Natural killer cell (primary cell): ENCODE measurements at places on chromosomes 5 and 9.

GRCh38 chr5:175696139-175696854 is 38.4 kb downstream of the HRH2 start:
- DNase-seq = peak; percentile 83

DNA sequence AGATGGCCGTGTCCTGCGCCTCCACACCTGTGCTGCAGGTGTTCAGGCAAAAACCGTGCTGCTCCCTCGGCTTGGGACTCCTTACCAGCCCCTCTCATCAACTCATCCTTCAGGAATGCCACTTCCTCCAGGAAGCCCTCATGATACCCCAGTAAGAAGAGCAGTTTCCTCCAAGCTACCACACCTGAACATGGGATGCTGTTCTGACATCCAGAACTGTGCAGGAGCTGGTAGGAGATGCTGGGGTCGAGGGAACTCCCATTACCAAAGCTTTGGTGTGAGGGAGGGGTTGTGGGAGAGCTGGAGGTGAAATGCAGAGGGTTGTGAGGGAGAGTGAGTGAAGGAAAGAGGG is 18.9 kb downstream of the CARD19 start:
- no peak for DNase-seq

DNA sequence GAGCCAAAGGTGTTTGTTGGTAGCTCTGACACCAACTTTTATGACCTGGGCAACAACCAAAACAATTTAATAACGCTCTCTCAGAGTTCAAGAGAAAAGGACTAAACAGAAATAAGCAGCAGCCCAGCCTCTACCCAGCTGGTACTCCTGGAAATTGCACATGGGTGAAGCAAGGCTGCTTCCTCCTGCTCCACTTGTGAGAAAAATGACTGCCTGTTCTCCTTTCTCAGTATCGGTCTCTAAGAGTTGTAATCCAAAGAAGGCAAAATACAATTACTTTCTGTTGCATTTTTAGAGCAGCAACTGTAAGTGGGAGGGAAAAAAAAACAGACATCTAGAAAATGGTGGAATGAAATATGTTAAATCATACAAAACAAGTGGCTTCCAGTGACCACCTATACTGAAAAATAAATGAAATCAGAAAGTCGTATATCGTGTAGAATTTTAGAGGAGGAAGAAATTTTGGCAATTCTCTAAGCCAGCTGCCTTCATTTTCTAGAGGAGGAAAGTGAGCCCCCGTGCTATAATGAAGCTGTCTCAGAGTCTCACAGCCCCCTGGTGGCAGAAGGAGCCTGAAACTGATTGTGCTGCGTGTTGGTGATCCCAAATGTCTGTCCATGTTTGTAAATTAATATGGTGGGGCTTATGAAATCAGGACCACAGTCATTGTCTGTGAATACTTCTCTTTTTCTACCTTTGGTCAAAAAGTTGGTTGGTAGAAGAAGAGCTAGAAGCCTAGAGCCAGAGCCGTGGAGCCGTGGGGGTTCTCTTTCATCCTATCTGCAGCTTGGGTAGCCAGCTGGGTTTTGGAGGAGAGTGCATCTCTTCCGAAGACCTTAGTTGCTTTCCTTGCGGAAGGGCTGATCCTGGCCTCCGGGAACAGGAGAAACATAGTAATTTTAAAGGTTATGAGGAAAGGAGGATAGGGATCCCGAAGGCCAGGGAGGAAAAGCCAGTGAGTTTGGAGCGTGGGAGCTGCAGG is 139.9 kb downstream of the PIP5K1B start:
- DNase-seq = no peak

DNA sequence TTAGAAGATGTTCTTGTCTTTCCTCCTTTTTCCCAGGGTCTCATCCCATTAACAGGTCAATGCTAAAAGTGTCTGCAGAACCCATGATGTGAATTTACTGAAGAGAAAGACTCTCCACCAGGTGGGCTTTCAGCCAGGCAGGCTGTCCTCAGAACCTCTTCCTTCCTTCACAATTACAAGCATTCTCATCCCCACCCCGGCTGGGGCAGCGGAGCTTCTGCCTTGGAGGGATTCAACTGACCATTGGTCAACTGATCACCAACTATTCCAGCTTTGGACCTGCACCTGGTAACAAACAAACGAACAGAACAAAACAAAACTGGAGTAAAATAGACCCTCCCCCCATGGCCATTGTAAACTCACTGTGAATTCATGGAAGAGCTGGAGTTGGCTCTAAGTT is 12.6 kb downstream of the IL9 start:
- DNase-seq = no peak

DNA sequence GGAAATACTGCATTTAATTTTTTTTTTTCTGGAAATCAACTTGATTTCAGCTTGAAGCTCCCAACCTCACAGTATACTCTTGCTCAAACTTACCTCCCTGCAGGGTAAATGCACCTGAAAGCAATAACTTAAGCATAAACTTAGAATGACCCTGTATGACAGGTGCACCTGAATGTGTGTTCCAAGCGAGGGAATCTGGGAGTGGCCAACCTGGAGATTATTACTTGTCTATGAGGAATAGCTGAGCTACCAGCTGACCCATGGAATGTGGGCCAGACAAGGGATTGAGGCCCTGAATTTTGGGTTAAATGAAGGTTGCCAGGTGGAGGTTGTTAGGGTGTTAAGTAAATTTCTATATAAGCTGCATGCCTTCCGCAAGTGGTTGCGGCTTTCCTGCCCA is 140.6 kb downstream of the OSTF1 start:
- DNase-seq = no peak

- DNase-seq = no peak
These were observed 2.9 kb downstream of the NAA35 start for GRCh38 chr9:85943757-85944430.

DNA sequence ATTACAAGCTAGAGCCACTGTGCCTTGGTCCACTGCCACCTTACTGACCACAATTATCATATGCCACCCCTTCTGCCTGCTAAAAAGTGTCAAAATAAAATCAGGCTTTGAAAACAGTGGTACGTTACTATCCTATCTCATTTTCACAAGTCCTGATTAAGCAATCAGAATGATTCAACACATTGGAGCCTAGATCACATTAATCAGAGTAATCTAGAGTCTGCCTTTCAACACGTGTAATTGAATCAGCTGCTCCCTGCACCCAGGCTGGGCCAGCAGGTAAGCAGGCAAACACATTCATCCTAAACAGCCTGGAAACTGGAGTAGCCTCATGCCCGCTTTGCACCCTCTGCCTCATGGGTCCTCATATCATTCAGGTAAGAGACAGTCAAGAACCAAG is 186.2 kb downstream of the DCP2 start:
- DNase-seq = no peak

GRCh38 chr5:146079695-146080373 is 25.5 kb downstream of the PLAC8L1 start:
- DNase-seq = no peak

DNA sequence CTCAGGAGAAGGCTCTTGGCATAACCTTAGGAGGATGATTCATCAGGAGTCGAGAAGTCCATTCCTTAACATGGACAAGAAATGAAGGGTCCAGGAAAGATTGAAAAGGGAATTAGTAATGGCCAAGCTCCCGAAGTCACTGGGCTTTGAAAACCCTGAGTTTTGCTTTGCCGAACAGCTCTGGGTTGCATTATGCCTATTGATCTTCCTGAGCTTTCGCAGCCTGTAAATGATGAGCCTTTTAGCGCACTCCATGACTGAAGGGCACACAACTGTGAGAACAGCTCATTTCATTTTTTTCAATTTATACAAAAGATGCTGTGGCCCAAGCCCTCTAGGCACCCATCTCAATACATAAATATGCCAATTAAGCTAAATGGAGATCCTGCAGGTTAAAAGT is 25.0 kb upstream of the PUM3 start:
- DNase-seq = no peak

GRCh38 chr9:76490249-76490990 is 31.4 kb downstream of the GCNT1 start:
- DNase-seq = no peak

GRCh38 chr9:134877541-134877940 is 3.1 kb upstream of the FCN2 start:
- DNase-seq = no peak

DNA sequence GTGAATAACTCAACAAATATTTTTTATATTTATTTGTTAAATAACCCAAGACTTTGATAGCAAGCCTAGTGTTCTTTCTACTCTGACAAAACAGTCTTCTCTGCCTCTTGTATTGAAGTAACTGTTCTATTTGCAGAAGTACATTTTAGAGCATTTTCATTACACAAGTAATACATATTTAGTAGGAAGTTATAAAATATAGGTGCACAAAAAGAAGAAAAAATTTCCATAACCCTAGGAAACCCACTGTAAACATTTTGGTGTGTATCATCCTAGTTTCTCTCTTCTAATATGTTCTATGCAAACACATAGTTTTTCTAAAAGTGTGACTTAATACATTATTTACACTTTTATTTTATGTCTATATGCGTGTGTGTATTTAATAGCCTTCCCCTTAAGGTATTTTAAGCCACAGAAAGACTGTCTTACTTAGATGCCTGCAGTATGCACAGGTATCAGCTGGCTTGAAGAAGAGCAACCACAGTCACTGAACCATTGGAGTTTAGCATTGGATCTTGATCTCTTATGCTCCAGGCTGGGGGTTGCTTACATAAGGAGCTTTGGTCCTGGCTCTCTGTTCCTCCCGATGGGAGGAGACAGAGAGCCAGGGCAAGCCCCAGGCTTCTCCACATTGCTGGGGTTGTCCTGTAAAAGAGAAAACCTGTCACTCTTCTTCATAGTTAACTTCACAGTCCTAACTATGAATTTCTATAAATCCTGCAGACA is 3.8 kb downstream of the SELENOP start:
- DNase-seq = no peak

DNA sequence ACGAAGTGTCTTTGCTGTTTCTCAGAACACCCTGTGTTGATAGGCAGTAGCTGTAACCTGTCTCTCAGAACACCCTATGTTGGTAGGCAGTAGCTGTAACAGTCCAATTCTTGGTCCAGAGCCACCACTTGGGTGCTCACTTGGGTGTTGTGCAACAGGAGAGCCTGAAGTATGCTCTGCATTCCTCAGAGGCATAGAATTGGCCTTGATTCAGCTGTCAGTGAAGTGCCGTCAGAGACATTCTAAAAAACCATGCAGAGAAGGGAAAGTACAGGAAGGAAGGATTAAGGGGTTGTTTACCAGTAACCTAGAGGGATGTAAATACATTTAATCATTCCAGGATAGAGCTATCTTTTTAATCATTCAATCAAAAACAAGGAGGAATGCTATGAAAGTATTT is 231.2 kb downstream of the ARRDC3 start:
- no peak for DNase-seq

- DNase-seq = no peak
These were observed 70.1 kb downstream of the RIC1 start for GRCh38 chr9:5698810-5699556.

- no peak for DNase-seq
These were observed 80.8 kb downstream of the MAPKAP1 start for GRCh38 chr9:125626187-125626586.

GRCh38 chr9:69122549-69123141 is 51.4 kb upstream of the TJP2 start:
- DNase-seq = peak; percentile 16

- DNase-seq = no peak
These were observed 16.7 kb downstream of the ATPSCKMT start for GRCh38 chr5:10233011-10233410.

DNA sequence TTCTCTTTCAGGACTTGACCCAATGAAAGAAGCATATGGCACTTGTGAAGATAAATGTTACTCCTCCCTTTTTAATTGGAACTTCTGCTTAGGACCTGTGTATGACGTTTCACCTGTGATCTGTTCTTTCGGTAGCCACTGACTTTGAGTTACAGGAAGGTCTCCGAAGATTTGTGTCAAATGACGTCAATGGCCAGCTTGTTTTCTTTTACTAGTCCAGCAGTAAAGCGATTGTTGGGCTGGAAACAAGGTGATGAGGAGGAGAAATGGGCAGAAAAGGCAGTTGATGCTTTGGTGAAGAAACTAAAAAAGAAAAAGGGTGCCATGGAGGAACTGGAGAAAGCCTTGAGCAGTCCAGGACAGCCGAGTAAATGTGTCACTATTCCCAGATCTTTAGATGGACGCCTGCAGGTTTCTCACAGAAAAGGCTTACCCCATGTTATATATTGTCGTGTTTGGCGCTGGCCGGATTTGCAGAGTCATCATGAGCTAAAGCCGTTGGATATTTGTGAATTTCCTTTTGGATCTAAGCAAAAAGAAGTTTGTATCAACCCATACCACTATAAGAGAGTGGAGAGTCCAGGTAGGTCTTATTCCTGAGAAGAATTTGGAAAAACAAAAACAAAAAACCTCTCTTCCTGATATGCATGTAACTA is 21.1 kb downstream of the SMAD5 start:
- no peak for DNase-seq

DNA sequence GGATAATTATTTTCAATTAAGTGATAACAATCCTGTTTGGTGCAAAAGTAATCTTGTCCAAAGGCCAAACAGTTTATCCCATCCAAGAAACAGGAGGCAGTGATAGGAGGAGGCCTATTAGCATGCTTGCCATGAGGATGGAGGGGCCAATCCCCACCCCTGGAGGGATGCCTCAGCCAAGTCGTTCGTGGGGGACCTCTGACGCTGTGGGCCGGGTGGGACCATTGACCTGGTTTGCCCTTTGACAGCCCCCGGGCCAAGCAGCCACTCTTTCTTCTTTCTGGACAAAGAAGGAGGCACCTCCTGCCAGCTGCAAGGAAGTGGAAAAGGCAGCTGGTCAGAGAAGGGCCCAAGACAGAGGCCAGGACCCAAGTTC is 39.5 kb upstream of the GRHPR start:
- no peak for DNase-seq

DNA sequence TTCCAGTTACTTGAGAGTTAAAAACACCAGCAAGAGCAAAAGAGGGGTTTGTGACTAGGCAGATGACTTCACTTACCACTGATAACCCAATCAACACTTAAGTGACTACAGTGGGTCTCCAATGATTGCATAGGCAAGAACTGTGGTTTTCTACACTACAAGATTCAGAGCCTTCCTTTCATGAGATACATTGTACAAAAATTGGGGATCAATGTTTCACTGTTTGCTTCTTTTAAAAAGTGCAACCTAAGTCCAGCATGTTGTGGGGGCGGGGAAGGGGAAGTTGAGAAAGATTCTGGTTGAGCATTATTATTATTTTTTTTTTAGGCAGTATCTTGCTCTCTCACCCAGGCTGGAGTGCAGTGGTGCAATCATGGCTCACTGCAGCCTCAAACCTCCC is 3.6 kb downstream of the IQGAP2 start:
- no peak for DNase-seq
